ENCODE measurements at places on chromosomes 7 and 10.

- DNase-seq, result no peak
These were observed 36.0 kb downstream of the BCAP29 start for GRCh38 chr7:107615910-107616680.

- DNase-seq, result no peak
These were observed 9.0 kb downstream of the SKIDA1 start for GRCh38 chr10:21516242-21517131.

GRCh38 chr7:87886875-87887274 lies 10.6 kb downstream of the DBF4 start:
- no peak for DNase-seq

DNA sequence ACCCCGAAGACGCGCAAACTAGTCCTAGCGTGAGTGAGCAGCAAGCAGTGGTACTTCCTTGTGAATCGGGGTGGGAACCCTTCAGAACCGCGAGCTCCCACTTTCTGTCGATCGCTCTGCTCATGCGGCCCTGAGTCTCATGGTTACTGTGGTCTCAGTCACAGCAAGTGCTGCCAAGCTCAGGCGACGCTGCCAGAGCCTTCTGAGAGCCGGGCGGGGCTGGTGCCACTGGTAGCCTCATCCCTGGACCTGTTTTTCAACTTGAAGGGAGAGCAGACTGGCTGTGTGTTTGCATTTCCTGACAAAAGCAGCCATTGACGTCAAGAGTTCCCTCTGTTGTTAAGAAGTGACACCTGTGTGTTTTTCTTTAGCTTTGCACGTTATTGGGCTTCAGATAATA lies 32.9 kb upstream of the BHLHA15 start:
- DNase-seq, result no peak

GRCh38 chr7:39415091-39415787 lies 151.0 kb upstream of the YAE1 start:
- DNase-seq, result no peak

DNA sequence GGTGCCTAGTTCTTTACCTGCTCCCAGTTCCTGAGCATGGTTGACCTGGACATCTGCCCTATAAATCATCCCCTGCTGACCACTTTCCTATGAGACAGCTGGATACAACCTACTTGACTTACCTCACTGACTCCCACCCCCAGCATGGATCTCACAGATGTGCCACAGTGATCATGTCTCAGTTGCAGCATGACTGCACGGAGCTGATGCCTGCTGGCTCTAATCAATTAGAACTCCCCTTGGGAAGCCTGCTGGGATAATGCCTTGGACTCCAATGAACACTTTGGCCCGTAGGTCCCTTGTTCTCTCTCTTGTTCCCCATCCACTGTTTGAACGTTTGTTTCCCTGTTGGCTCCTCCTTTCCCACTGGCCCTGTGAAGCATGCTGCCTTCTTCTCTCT lies 271.2 kb upstream of the IGFBP3 start:
- DNase-seq, result no peak

Data from stimulated activated CD4-positive, alpha-beta T cell treated with anti-CD3 and anti-CD28 coated beads, Interleukin-1b, Interleukin-23, amount 100 ng/mL, for 1 hour (primary cell).